ENCODE measurements at places on chromosomes 7 and 10.

GRCh38 chr10:102678842-102679289, 34.6 kb downstream of the TRIM8 start:
- DNase-seq = peak; percentile 44

DNA sequence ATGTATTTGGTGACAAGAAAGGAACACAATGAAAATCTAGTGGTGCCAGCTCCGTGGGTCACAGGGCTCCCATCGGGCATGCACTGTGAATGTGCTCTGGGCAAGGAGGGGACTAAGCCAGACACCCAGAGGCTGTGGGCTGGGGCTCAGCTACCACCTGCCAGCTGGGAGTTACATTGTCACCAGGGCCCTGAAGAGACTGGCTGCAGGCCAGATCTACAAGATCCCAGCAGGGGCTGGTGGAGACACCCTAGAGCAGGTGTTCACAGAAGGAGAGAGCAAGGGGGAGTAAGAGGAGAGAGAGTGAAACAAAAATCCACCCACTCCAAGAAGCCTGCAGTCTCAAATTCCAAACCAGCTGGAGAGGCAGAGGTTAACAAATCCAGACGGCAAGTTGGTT, 116.6 kb upstream of the ADCY1 start:
- no peak for DNase-seq

- DNase-seq = no peak
These were observed 68.7 kb downstream of the PRKCQ start for GRCh38 chr10:6511347-6511746.

GRCh38 chr10:69804775-69805174, 3.1 kb downstream of the COL13A1 start:
- no peak for DNase-seq

GRCh38 chr10:101018600-101019439, 12.1 kb downstream of the PDZD7 start:
- peak; percentile 90 for DNase-seq

GRCh38 chr10:131452926-131453720, 141.6 kb upstream of the TCERG1L start:
- DNase-seq = peak; percentile 5

- no peak for DNase-seq
These were observed 2.0 kb upstream of the IL2RA start for GRCh38 chr10:6064119-6064518.

GRCh38 chr10:78867555-78867939, 201.2 kb upstream of the ZMIZ1 start:
- no peak for DNase-seq

- DNase-seq = no peak
These were observed 70.0 kb downstream of the DYNC2I1 start for GRCh38 chr7:158926348-158926747.

DNA sequence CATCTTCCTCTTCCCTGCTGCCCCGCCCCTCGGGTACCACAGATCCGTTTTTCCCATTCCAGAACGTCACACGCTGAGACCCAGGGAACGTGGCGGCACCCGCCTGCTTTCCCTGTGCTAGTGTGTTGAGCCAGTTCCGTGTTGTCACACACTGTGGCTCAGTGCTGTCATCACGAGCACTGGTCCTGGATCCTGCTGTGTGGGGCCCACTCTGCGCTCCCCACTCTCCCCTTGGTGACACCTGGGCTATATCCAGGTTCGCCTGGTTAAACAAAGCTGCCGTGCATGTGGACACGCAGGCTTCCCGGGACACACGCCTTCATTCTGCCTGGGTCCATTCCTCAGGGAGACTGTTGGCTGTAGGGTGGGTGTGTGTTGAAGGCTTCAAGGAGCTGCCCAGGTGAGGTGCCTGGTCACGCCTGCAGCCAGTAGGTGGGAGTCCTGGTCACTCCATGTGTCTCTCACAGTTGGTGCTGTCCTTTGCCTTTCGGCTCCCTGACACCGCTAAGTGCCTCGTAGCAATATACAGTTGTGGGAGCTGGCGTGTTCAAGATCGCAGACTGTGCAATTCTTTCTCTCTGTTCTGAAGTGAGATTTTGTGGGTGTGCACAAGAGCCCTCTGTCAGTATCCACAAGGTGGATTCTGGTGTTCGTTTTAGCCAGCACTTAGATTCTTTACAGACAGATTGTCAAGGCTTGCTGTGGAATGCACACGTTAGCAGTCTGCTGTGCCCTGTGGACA, 88.6 kb downstream of the INPP5A start:
- DNase-seq = no peak

GRCh38 chr7:115009139-115009538, 87.2 kb downstream of the MDFIC start:
- no peak for DNase-seq

- no peak for DNase-seq
These were observed 229.3 kb downstream of the MAD1L1 start for GRCh38 chr7:2003451-2003930.

GRCh38 chr10:5321273-5321672, 43.5 kb upstream of the UCN3 start:
- DNase-seq = no peak

GRCh38 chr10:85857305-85857704, 509.3 kb downstream of the GRID1 start:
- DNase-seq = no peak
